ENCODE measurements at places on chromosomes 1 and 21. TPM values are rescaled to one million over a fixed set of nuclear protein-coding genes. Genes with fewer than 3 reads are reported as not detected.

SEMA4A gene
- total RNA-seq: 3.9 TPM

LCE3E gene
- total RNA-seq: not detected

IPP gene
- 16.2 TPM for total RNA-seq

ESRRG gene
- total RNA-seq: not detected

OPRD1 gene
- not detected for total RNA-seq

IQGAP3 gene
- 6.4 TPM for total RNA-seq

CLCA4 gene
- total RNA-seq: not detected

ERI3 gene
- total RNA-seq: 36.0 TPM

BSND gene
- not detected for total RNA-seq

LEFTY2 gene
- total RNA-seq: not detected

CFAP141 gene
- total RNA-seq: not detected

PROK1 gene
- total RNA-seq: not detected

CNR2 gene
- total RNA-seq: 3.8 TPM

SUSD4 gene
- total RNA-seq: not detected

SAMSN1 gene
- total RNA-seq: 158 TPM
